ENCODE measurements at places on chromosomes 5 and 9.

DNA sequence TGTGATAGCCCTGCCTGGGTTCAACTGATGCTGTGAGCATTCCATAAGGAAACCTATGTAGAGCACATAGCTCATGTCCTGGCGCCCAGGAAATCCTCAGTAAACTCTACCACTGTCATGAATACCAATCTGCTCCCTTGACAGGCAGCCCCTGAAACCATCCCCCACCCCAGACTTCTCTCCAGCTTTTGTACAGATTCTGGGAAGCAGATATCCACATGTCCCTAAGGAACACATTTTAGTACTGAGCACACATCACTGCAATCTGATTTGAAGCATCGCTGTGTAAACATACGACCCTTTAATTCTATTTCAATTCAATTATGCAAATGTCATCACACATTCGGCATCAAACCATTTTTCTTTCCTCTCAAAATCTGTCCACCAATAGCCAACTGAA lies 89.5 kb upstream of the FSTL4 start:
- DNase-seq, result no peak

GRCh38 chr5:60492958-60493357 lies 207.0 kb downstream of the DEPDC1B start:
- DNase-seq, result no peak

- DNase-seq, result no peak
Measured at GRCh38 chr5:163790497-163790896, 285.1 kb downstream of the MAT2B start.

DNA sequence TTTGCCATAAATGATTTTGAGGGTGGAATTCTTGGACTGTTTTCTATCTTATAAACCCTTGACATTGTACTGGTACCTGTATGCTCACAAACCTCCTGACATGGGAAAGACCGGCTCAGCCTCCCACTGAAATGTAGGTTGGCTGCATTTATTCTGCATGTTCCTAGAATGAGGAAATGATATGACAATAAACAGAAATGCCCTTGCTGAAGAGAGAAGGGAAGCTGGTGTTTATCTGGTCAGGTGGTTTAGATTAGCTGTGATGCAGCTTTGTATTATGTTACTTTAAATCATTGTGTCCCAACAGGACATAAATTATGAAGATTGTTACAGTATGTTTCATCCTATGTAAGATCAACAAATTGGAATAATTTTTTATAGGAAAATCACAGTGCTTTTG lies 23.1 kb upstream of the CATSPER3 start:
- no peak for DNase-seq

GRCh38 chr9:128215491-128216409 lies 12.6 kb downstream of the DNM1 start:
- DNase-seq, result no peak

DNA sequence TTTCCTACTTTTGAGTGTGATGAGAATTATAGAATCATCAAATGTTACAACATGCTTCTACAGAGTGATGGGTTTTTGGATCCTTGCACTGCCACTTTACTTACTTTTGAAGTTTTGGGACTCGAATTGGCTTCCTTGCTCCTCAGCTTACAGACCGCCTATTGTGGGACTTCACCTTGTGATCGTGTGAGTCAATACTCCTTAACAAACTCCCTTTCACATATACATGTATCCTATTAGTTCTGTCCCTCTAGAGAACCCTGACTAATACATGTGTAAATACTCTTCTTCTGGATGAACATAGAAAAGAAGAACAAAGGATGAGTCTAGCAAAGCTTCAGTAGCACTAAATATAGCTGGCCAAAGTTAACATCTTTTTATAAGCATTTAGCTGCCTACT lies 98.7 kb upstream of the PDE4D start:
- no peak for DNase-seq

- no peak for DNase-seq
Measured at GRCh38 chr5:139637438-139638089, 10.6 kb upstream of the CXXC5 start.

DNA sequence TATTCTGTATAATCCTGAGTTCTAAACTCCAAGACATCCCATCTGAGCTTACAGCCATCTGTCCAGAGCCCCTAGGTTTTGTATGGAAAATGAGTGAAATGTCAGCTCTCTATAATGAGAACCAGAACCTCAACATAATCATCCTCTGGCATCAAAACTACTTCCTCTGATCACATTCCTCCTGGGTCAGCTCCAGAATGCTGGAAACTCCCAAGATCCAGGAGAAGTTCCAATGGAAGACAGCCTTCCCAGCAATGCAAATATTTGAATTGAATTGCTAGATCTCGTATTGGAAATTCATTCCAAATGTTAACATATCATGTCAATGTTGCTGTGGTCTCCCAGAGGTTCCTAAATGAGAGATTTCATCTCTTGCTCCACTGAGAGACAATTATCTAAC lies 23.8 kb downstream of the C9 start:
- DNase-seq, result no peak

DNA sequence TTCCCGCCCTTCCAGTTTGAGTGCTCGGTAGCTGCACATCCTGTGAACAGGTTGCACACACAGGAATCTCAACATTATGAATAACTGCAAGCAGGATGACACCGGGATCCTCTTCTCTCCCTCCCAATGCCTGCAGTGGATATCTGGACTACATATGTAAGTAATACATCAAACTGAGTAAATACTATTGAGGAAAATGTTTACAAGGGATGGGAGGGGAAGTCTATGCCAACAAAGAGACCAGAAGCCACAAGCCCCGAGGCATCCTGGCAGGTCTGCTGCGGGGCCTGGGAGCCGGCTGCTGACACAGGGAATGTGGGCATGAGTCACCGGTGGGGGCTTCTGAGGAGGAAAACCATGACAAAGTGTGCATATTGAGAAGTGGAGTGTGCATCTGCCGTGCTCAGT lies 8.6 kb upstream of the ANKRD33B start:
- DNase-seq, result no peak

GRCh38 chr5:59358005-59358861 lies 535.3 kb downstream of the PDE4D start:
- no peak for DNase-seq

GRCh38 chr5:73596705-73597328 lies 29.2 kb upstream of the ARHGEF28 start:
- DNase-seq, result no peak

- no peak for DNase-seq
Measured at GRCh38 chr5:178625679-178626483, 969 bp downstream of the CLK4 start.

GRCh38 chr9:10173561-10173960 lies 439.2 kb downstream of the PTPRD start:
- no peak for DNase-seq

DNA sequence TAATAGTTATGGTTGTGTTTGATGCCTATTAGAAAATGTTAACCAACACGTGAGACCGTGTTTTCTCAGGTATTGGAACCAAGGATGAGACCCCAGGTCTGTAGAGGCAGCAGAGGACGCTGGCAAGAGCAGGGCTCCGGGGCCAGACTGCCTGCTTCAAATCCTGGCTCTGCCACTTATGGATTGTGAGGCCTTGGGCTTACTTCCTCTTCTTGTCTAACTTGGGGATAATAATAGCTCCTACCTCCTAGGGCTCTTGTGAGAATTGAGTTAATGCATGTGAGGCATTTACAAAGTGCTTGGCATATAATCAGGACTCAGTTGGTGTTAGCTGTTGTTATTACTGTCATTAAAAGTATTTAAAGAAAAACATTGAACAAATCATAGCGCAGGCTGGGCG lies 85.5 kb upstream of the PITX1 start:
- DNase-seq, result peak; percentile 4

GRCh38 chr5:108003178-108003577 lies 332.4 kb upstream of the EFNA5 start:
- DNase-seq, result no peak
